ENCODE measurements at places on chromosomes 7 and 10.

GRCh38 chr10:35643151-35644049 is 1.3 kb upstream of the FZD8 start:
- peak; percentile 14 for DNase-seq

DNA sequence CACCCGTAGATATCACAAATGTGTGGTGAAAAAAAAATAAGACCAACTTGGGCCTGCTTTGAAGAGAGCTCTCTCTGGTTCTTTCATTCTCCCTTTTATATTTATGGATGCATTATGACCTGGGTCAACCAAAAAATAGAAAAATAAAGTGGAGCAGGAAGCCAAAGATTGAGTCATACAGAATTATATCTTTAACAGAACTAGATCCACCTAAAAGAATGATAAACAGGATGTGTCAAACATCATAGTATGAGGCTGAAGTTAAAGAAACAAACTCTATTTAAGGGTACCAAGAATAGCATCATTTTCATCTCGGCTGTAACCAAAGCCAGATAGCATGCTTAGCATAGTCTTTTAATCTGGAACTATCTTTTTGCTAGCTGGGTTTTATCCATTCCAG is 28.8 kb upstream of the NMT2 start:
- DNase-seq = no peak

DNA sequence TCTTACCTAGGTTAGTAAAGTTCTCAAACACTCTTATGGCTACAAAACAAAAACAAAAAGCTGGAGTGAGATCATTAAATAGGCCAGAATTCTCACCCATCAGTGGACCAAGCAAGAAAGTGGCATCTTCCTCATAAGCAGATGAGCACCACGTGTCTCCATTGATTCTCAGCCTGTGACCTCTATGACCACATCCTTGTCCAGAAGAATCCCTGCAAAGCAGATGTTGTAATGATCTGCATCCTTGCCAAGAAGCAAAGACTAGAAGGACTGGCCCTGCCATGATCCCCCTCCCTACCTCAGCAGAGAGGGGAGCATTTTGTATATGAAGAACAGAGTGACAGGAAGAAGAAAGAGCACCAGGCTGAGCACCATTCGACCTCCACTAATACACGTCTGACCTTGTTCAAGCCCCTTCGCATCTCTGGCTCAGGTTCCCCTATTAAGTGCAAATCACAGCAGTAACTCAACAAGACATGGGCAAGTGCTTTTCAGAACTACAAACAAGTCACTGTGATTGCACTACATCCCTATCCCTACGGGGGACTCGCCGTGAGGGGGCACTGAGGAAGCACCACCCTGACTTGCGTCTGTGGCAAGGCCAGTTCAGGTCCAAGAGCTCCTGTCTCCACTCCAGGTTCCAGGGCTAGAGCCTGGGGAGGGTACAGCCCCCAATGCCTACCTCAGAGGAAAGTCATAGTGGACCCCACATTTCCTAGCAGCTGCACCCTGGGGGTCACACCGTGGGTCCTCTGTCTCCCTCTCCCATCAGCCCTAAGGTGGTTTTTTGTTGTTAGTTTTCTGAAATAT is 22.2 kb upstream of the RASSF4 start:
- DNase-seq = no peak

DNA sequence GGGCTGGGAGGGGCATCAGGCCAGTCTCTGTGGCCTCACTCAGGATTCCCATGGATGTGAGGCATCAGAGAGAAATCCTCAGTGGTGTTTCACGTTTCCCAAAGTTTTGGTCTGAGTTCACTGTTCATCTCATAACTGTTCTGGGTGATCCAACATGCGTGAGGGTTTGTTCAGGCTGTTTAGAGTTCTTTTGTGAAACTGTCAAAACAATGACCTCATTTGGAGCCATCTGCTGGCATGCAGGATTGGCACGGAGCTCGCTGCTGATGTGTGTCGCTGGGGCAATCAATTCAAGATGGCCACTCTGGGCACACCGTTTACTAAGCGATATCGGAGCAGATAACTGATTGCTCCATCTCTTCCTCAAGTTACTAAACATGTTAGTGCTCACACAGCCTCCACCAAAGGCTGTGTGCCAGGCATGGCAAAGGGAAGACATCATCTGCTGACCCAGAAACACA is 365.6 kb downstream of the WDR11 start:
- DNase-seq = no peak

- DNase-seq = no peak
Observed at GRCh38 chr7:42953994-42954393, 21.8 kb downstream of the MRPL32 start.

DNA sequence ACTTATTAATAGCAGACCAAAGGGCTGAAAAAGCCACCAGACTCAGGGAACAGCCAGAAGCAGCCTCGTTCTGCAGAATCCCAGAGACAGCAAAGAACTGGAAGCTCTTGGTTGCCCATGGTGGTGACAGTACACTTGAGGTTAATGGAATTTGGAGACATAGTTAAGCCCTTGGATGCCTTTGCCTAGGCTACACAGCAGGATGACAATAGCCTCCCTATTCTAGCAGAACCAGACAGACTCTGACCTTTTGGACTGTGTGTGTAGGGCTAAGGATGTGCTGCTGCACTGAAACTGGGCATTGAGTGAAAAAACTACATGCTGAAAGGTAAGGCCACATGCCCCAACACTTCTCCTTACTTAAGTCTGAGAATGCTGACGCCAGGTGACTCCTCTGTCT is 22.7 kb downstream of the OTUD1 start:
- no peak for DNase-seq

DNA sequence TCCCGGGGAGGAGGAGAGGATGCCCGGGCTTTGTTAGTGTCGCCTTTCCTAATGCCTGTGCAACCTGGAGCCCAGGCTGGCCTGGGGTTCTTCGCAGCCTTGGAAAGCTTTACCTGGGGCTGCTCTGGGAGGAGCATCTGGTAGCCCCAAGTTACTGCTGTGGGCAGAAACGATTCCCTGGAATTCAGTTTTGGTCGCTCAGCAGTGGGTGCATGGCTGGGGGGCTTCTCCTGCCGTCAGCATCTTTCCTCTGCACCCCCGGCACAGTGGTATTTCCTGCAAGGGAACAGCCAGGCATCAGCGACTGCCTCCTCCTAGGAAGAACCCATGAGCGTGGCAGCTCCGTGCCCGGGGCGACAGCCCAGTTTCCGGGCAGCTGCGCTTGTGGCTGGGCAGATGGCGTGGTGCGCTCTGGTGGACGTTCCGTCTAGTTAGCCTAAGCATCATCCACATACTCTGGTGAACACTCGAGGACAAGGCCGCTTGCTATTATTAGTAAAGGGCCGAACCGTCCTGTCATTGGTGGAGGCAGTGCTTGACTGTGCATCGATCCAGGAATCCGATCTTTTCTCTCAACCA is 107.0 kb upstream of the BTBD16 start:
- no peak for DNase-seq

DNA sequence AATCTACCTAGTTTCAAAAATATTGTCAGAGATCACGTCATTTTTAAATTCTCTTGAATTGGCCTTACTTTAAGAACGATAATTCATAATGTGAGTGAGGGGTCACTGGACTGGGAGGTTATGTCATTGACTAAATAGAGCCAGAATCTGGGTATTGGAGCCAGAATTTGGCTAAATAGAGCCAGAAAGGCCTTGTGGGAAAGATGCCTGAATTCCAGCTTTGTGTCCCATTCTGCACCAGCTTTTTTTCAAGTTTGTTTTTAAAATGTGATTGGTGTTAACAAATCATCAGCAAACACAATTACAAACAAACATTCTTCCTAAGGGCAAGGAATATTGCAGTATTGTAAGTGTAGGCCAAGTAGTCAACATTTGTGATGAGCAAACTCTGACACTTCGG is 233.2 kb upstream of the PRKCQ start:
- DNase-seq = no peak
